Stimulated activated CD8-positive, alpha-beta memory T cell treated with anti-CD3 and anti-CD28 coated beads, Interleukin-4, amount 100 ng/mL, for 48 hours (primary cell): ENCODE measurements at places on chromosomes 11 and 22.

DNA sequence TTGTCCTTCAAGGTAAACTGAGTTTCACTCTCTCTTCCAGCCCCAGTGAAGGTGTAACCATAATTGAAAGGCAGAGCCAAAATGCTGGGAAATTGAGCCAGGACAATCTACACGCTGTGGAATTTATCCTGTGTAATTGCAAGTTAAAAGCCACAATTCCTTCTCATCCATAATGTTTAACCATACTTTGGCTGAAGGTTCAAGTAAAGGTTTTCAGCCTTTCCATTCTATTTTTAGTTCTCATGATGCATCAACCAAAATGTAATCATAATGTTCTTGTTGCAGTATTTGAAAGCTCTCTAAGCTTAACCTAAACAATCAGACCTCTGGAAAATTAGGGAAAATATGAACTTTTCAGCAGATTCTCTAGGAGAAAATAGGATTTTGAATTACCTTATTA, 14.0 kb upstream of the ARHGAP42 start:
- DNase-seq = no peak

- DNase-seq = peak; percentile 58
These were observed 16.1 kb upstream of the APOA1 start for GRCh38 chr11:116853461-116854073.

DNA sequence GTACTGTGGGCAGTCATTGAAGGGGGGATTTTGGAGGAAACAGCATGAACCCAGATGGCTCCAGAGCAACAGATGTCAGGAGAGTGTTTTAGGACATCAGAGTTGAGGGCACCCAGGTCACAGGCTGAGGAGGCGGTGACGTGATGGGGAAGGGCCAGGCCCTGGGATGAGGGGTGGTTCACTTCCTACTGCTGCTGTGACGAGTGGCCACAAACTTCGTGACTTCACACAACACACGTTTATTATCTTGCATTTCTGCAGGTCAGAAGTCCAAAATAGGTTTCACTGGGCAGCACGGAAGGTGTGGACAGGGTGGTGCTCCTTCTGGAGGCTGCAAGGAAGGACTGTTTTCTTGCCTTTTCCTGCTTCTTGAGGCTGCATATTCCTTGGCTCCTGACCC, 77.7 kb upstream of the RAB1B start:
- no peak for DNase-seq

DNA sequence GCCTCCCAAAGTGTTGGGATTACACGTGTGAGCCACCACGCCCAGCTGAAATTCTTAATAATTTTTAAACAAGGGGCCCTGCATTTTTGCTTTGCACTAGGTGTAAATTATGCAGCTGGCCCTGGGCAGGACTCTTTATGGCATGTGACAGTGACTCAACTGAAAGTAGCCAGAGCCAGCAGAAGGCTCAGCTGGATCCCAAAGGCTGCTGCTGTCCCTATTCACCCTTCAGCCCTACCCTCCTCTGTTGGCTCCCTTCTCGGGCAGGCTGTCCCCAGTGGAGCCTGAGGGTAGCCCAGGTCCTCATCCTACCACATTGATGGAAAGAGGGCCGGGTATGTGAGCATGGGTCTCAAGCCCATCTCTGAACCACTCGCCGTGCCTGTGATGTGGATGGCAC, 45.6 kb downstream of the CD82 start:
- DNase-seq = no peak

- DNase-seq = peak; percentile 88
These were observed 39.6 kb downstream of the PAMR1 start for GRCh38 chr11:35485656-35486322.

GRCh38 chr22:46511151-46512038, 26.0 kb downstream of the CELSR1 start:
- no peak for DNase-seq

GRCh38 chr11:91817996-91818395, 406.6 kb upstream of the FAT3 start:
- no peak for DNase-seq

GRCh38 chr11:3879216-3879966, 23.9 kb downstream of the STIM1 start:
- DNase-seq = no peak

- DNase-seq = no peak
These were observed 11.0 kb downstream of the SLC29A2 start for GRCh38 chr11:66360406-66361073.

GRCh38 chr11:78977009-78977408, 402.3 kb upstream of the NARS2 start:
- DNase-seq = no peak

DNA sequence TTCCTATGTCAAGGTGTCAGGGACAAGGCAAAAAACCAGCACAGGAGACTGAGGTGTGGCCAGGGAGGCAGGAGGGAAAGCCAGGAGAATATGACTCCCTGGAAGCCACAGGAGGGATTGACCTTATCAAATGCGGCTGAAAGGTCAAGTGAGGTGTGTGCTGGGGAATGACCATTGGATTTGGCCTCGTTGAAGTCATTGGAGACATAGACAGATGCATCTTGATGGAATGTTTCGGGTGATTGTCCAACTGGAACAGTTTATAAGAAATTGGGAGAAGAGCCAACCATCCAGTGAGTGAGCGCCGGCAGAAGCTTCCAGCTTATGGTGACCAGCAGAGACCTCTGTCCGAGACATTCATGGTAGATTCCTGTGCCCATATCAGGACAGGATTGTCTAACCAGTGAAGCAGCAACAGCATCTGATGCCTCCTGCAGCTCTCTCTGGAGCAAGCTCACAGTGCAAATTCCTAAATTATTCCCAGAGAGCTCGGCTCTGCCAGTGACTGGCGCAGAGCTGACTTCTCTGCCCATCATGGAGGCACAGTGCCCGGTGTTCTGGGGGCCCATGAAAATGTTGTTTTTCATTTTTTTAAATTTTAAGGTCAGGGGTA, 95.4 kb downstream of the MYO18B start:
- DNase-seq = no peak

GRCh38 chr22:17334059-17334458, 35.2 kb upstream of the CECR2 start:
- DNase-seq = no peak

GRCh38 chr11:78993802-78994430, 419.3 kb upstream of the NARS2 start:
- DNase-seq = no peak

DNA sequence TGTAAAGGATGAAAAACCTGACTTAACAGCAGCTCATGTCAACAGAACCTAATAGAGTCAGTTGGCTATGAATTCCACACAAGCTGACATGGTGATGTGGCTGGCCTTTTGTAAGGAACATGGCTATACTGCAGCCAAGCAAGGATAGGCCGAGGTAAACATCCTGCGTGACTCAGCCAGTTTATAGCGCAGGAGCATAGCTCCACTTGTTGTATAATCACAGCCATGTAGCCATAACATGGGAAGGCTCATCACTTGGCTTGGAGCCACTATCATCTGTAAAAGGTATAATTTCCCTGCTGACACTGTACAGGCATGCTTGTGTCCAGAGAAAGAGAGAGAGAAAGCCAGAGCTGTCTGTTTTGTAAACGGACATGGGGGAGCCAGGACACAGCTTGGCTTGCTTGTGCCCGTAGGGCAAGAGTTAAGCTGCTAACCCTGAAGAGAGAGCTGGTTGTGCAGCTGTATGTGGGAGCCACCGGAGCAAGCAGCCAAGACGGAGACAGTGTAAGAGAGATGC, 104.4 kb upstream of the PLET1 start:
- no peak for DNase-seq

DNA sequence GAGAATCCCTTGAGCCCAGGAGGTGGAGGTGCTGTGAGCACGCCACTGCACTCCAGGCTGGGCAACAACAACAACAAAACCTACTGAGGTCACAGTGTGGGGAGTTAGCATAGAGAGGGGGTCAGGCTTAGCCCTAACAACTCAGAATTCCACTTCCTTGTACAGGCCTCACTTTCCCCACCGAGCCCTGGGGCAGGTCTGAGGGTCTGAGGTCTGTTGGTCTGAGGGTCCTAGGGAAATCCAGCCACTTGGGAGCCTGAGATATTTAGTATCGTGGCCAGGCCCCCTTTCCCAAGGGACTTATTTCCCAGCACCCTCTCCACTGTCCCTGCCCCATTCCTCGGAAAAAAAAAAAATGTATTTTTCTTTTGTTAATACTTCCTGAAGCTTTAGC, 34.8 kb upstream of the HORMAD2 start:
- no peak for DNase-seq

DNA sequence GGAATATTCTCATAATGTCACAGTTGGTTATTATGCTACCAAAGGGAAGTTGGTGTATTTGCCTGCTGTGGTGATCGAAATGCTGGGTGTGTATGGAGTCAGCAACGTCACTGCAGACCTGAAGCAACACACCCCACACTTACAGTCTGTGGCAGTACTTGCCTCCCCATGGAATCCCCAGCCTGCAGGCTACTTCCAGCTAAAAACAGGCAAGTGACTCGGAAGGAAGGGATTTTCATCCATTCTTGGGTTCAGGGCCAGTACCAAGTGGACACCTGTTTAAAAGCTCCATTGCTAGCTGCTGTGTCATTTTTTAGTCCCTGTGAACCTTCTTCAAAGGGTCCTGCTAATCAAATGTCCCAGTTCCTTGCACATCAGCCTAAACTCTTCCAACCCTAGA, 149.6 kb downstream of the C11orf91 start:
- no peak for DNase-seq

DNA sequence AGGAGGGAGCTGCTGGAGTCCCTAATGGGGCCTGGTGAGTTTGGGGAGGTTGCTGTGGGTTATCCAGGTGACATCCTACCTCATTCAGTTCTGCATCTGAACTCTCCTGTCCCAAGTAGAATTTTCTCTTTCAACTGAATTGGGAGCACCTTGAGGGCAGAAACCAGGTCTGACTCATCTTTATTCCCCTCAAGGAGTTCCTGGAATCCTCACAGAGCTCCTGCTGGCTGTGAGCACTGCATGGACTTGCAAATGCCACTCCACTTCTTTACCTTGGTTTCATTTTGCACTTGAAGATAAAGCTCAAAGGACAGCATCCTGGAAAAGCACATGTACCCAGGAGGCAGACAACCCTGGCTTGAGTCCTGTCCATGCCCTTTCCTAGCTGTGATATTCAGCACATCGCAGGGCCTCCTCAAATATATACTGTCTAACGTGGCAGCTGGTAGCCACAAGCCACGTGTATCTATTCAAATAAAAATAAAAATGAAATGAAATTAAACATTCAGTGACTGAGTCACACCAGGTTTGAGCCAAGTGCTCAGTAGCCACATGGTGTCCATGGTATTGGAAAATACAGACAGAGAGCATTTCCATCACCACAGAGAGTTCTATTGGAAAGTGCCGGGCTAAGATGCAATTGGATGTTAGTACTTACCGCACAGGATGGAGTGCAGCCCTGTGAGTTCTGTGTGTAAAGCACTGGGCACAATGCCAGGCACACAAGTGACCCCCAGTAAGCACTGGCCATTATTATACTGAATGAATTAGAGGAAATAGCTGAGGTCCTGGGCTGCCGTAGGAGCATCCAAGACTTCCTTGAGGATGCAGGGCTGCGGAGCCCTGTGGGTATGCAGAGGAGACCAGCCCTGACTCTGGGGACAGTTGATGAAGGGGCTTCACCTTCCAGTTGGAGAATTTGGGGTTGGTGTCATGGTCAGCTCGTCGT, 149.0 kb downstream of the PKNOX2 start:
- no peak for DNase-seq

- DNase-seq = no peak
These were observed 51.7 kb downstream of the PITPNB start for GRCh38 chr22:27867085-27867952.

DNA sequence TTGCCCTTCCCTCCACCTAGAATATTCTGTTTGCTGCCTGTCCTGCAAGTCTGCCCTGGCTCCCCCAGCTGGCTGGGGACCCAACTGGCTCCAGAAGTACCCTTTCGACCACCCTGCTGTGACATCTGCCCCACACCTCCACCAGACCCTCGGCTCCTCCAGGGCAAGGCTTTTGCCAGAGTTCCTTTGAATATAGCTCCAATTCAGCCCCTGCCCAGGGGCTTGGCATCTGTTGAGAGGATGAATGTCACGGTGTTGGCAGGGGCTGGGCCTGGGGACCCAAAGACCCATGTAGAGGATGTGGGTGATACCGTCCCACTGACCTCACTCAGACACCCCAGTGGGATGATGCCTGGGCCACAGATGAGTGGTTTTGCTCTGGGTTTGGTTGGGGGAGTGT, 4.0 kb downstream of the NLRP6 start:
- no peak for DNase-seq

DNA sequence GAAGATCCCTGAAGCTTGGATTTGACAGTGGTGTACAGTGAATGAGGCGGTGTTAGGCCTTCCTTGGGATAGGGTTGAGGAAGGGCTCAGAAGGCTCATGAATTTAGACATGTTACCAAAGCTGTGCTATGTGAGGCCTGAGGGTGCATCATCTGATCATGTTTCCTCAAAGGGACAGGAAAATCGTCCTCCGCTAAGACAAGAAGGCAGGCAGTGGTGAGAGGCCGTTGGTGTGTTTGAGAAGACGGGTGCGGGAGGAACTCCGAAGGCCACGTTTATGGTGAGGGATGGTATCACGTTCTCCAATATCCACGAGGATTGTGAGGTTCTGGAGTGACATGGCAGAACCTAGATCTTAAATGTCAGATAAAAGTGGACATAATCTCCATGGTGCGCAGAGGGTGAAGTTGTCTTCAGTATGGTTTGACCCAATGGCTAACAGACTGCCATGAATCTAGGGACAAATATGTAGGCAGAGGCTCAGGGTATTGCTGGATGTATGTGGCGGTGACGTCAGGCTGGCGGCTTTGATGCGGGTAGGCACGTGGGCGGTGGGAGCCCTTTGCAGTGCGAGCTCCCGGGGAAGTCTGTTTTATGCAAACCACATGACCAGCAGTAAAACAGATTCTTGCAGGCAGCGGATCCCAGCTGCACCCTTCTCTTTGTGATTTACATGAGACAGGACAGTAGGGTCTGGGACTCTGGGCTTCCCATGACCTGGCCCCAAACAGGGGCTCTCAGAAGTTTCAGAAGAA, 242.3 kb upstream of the B3GAT1 start:
- peak; percentile 62 for DNase-seq

DNA sequence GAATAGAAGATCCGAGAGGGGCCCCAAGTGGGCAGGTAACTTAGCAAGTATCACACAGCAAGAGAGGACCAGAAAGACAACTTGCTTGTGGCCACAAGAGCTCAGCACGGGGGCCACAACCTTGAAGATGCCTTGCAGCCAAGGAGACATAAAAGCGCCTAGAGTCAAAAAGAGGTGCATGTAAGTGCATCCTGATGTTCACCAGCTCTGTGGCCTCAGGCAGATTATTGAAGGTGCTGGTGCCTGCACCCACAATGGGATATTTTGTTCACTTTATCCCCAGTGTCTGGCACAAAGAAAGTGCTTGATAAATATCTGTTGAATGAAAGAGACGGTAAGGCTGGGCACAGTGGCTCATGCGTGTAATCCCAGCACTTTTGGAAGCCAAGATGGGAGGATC, 106.0 kb upstream of the ASPHD2 start:
- no peak for DNase-seq

DNA sequence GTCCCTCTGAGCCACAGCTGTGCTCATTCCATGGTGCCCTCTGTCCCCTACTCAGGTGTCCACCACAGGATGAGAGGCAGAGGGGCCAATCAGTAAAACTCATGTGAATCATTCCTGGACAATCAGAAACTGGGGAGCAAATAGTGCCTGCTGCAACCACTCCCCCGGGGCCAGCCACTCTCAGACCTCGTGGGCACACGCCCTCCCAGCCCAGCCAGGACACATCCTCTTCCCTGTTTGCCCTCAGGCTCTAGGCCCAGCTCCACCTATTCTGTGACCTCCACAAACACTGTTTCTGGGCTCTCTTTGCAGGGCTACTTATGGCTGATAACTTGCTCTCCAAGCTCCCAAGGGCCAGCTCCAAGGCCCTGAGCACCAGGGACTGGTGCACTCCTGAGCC, 14.0 kb upstream of the KCTD14 start:
- no peak for DNase-seq
